ENCODE measurements at places on chromosomes 6 and 20.

DNA sequence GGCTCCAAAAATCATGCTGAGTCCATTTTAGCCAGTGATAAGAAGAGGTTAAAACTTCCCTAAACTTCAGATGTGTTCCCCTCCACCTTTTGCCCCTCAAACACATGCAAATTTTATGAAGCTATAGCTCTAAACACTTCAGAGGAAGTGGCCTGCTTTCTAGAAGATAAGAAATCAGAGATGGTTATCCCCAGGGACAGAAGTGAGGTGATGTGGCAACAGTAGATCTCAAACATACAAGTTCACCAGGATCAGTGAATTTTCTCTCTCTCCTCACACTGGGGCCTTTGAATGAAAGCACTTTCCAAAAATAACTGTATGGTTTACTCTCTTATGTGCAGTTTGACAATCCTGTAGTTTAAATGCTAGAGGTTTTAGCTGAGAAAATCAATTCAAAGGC, 332.0 kb downstream of the BTBD9 start:
- DNase-seq, result no peak

DNA sequence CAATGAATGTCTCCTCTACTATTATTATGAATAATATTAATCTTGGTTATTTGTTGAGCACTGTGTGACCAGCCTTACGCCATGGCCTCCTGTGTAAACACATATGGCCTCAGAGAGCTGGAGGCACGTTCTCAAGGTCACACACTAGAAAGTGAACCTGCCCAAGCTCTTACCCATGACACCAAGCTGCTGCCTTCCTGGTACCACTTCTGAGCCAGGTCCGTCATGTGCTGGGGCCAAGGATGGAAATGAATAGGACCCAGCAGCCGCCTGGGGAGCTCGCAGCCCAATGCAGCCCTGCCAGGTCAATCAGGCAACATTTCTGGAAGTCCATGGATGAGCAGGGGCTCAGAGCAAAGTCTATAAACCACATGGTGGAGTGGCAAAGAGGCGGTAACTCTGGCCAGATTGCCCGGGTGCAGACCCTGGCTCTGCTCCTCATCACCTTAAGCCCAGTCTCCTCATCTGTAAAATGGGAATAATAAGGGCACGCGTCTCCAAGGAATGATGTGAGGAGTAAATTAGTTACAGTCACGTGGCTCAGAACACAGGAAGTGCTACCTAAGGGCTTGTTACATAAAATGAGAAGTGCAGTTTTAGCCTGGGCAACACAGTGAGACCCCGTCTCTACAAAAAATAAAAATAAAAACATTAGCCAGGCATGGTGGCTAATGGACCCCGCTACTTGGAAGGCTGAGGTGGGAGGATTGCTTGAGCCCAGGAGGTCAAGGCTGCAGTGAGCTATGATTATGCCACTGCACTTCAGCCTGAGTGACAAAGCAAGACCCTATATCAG, 61.5 kb downstream of the JPH2 start:
- no peak for DNase-seq

DNA sequence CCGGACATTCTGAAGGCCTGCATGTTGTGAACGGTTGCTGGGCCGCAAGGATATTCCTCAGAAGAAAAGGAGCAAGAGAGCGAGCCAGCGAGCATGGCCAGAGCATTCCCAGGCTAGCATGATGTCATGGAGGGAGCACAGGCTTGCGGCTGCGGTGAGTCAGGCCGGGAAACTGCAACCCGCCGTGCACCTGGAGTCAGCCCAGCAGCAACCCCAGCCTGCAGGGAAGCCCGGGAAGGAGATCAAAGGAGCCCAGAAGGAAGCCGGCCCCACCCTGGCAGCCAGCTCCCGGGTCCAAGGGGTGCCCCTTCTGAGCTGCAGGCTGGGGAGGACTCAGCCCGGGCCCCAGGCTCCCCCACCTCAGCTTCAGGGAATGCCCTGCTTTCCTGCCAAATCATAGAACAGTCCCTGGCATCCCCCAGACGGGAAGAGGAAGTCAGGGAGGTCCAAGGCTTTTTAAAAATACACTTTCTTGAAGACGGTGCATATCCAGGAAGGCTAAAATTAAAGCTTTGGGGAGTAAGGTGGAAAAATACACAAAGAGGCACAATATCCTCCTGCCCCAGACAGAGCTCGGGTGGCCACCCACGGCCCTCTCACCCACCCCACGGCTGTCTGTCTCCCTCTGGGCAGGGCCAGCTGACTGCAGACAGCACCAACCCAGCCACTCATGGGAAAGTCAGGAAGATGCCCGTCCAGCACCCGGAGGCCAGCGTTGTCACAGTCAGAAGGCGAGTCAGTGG, 53.7 kb downstream of the BMP7 start:
- no peak for DNase-seq

GRCh38 chr6:105199711-105200110, 19.9 kb upstream of the POPDC3 start:
- DNase-seq, result no peak

- no peak for DNase-seq
These were observed 272.1 kb downstream of the ZFAND3 start for GRCh38 chr6:38091613-38092012.

GRCh38 chr6:30988209-30988825, 4.8 kb downstream of the MUC21 start:
- no peak for DNase-seq

DNA sequence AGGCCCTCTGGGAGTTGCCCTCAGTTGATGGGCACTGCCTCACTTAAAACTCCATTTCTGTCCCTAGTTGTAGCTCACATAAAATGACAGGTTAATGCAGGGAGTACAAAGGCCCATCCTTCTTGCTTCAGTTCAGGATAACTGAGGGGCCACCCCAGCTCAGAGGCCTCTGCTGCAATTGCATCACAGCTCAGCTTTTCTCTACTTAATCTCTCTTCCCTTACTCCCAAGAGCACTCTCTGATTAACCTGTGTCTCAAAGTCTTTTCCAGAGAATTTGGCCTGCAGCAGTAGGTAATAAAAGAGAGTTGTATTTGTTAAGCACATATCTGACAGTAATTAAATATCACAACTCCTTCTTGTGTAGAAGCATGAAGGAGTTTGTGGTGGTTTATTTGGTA, 40.9 kb upstream of the FLRT3 start:
- no peak for DNase-seq

All from NCI-H1436 (cell line).